IMR-90 (cell line): ENCODE measurements at places on chromosomes 1 and 21. TPM values are rescaled to one million over a fixed set of nuclear protein-coding genes. Genes with fewer than 3 reads are reported as not detected.

CACHD1 gene
- total RNA-seq = 5.6 and 5.9 TPM in 2 replicates

RGS18 gene
- under 0.01 and 0.18 TPM in 2 replicates for total RNA-seq

FAM72C gene
- total RNA-seq = 0.72 and 0.83 TPM in 2 replicates

HES2 gene
- total RNA-seq = not detected in 2 replicates
